ENCODE measurements at places on chromosomes 12 and 14.

GRCh38 chr12:92978607-92979006 is 49.5 kb upstream of the EEA1 start:
- no peak for DNase-seq

- DNase-seq: no peak
Observed at GRCh38 chr12:49525942-49526341, 12.9 kb upstream of the KCNH3 start.

- no peak for DNase-seq
Observed at GRCh38 chr12:119659289-119659897, 8.5 kb upstream of the PRKAB1 start.

- no peak for DNase-seq
Observed at GRCh38 chr12:109166371-109166770, 50.0 kb downstream of the ACACB start.

DNA sequence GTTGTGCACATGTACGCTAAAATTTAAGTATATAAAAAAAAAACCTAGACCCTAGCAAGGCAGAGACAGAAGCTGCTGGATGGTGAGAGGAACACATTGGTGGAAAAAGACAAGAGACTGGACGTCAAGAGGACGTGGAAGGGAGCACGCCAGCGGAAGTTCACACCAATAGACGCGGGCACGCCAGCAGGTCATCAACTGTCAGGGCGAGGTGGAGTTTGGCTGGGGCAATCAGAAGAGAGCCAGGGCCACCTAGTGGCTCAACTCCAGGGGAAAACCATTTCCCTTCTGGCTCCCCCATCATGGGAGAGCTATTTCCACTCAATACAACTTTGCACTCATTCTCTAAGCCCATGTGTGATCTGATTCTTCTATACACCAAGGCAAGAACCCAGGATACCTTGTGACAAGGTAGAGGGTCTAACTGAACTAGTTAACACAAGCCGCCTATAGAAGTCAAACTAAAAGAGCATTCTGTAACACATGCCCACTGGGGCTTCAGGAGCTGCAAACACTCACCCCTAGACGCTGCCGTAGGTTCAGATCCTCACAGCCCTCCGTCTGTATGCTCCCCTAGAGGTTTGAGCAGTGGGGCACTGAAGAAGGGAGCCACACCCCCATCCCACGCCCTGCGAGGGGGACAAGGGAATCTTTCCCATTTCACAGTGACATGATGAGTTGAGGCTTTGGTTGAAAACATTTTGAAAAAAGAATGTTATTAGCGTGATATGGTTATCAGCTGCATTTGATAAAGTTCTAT is 702.7 kb downstream of the TMTC2 start:
- no peak for DNase-seq

DNA sequence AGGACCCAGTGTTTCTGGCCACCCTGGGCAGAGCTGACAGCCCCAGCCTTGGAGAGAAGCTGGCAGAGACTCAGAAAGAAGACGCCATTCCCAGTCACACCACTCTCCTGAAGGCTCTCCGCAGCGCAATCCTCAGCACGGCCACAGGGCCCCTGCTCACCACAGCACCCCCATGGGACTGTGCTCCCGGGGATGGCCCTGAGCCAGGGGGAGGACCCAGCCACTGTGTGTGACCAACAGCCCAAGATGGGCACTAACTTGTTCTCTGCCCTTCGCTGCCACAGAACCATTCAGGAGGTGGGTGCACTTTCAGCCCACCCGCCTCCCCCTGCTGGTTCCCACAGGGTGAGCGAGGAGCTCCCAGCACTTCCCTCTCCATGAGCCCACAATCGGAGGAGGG is 57.1 kb downstream of the CCNK start:
- DNase-seq: no peak

DNA sequence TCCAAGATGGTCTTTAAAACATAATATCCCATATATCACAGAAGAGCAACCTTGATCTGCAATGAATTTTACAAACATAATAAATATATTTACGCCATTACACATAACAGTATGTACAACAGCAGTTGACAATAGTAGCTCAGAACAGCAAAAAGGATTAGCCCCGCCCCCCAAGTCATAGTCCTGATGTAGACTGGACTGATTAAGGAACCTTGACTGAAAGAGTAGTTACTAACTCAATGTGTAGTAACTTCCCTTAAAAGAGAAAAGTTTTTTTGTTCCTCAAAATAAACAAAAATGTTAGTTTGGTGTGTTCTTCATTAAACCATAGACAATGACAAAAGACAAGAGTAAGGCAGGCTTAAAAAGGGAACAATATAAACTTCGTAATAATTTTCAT is 44.5 kb downstream of the GTF2A1 start:
- peak; percentile 40 for DNase-seq

DNA sequence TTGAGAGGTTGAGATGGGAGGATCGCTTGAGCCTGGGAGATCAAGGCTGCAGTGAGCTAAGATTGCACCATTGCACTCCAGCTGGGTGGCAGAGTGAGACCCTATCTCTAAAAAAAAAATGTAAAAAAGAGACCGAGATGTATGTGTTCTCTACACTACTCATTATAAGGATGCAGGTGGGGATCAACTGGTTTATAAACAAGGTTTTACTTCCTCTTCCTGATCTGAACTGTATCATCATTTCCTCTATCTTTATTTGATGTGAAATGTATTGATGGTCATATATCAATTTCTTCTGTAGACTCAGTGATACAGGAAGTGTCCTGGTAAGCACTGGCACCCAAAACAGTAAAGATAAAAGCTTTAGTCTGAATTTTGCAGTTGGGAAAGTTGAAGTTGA is 20.1 kb upstream of the USP44 start:
- DNase-seq: no peak

GRCh38 chr14:88553886-88554456 is 836 bp downstream of the PTPN21 start:
- DNase-seq: no peak

DNA sequence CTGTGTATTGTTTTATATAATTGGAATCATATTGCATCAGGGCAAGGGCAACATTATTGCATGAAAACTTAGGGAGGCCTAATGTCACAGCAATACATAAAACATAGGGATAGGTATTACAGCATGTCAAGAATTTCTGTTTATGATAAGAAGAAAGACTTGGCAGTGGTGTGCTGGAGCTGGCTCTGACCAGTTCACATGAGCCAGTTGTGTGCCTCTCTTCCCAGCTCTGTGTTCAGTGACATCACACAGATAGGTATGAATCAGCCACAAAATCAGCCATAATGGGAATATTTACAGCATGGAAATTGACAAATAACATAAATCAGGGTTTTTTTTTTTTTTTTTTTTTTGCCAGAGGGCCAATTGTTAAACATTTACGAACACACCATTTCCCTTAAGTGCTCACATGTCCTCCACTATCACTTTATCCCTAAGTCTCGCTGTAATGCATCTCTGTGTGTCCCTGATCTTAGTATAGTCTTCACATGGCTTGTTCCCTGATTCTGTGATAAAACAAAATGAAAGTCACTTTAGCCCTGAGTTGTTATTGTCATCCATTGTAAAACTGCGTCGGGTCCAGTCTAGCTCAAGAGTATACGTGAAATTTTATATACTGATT is 31.9 kb upstream of the ACSM4 start:
- DNase-seq: no peak

DNA sequence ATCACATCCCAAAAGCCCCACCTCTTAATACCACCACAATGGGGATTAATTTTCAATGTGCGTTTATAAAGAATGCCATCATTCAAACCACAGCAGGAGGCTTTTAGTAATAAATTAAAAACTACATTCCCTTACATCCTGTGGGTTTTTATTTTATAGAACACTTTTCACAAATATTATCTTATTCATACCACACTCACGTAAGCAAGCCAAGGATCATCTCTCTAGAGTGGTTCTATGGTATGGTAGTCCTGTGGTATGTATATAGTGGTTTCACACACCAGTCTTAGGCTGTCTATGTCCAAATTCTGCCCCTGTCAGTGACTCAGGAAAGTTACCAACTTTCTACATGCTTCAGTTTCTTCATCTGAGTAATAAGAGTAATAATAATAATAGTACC is 100.2 kb downstream of the GALC start:
- no peak for DNase-seq

DNA sequence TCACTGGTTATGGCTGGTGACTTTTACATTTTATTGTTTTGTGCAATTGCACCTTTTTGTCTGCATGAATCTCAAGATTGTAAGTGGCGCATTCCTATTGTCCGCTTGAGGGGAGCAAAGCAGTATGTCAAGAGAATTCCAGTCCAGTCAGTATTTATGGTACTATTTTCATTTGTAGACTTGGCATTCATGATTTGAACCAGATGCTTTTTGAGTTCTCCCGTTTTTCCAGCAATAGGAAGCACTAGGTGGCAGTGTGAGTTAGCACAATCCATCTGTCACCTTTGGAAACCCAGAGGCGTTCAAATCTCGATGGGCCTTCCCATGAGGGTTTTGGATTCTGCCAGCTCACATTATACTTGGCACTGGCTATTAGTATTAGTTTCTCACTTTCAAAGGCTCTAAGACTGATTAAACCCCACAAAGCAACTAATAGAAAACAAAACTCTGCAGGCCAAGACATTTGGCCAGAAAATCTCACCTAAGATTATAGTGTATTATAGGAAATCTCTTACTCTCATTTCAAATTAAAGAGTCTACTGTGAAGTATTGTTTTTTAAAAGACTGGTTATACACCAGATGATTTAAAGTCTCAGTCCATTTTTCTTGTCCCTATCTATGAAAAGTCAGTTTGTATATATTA is 2.2 kb downstream of the DACT1 start:
- no peak for DNase-seq

GRCh38 chr12:97464385-97465321 is 2.0 kb downstream of the RMST start:
- no peak for DNase-seq

GRCh38 chr14:22379727-22380126 is 209.3 kb downstream of the DAD1 start:
- no peak for DNase-seq

DNA sequence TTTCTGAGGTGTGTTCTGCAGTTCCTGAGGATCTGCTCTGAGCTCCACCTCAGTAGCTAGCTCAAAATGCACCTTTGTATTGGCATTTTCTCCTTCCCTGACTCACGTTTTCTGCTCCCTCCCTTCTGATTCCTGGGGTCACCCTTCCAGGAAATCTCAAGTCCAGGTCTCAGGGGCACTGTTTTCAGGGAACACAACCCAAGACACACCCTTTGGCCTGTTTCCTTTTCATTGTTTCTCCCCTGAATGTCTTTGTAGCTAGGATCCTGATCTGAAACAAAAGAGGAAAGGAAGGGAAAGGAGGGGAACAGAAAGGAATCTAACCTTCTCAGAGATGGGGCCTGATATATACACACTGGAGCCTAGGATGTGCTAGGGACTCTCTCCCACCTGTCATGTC is 7.3 kb upstream of the RIPK3 start:
- DNase-seq: no peak

- DNase-seq: no peak
Observed at GRCh38 chr12:92394895-92395294, 249.2 kb upstream of the BTG1 start.

DNA sequence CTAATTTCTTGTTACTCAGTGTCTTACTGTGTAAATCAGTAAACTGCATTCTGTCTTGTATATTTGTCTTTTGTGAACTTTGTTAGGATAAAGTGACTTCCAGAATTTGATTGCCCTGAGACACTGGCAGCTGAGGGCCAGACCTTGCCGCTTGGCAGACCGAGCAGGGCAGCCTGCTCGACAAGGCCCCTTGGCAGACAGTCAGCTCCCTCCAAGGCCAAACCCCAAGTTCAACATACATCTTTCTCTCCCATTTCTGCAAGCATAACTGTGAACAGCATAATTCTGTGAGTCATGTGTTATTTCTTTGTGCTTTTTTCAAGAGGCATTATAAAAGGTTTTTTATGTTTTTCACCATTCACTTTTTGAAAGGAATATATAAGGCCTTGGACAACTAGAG is 39.2 kb upstream of the BMAL2 start:
- no peak for DNase-seq

DNA sequence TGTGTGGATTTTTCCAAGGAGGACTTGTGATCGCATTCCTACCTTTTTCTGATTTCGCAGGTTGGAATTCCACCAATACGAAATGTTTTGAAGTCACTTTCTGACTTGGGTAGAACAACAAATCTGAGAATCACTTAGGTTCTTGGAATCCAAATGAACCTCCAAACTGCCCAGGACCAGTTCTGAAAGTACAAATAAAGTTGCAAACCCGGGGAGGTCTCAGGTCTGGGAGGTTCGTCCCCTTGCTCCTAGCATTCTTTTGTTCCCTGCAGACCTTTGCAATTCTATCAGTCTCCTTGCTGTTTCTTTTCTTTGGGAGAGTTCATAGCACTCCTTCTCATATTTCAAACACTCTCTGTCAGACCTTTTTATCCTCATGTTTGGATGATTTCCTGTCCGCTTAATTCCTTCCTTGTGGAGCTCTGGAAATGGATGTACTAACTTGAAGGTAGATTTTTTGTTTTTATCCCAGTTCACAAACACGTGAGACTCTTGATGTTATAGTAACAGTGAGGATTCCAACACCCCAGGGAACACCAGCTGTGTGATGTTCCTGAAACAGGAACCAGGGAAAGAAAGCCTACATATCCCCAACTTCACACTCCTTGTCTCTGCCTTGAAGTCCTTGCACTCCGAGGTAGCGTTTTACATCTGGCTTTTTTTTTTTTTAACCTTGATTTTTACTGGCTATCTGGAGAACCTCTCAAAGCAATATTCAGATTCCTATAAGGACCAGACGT is 70.6 kb downstream of the TMEM132C start:
- DNase-seq: no peak

- no peak for DNase-seq
Observed at GRCh38 chr14:96085369-96085768, 46.2 kb downstream of the C14orf132 start.

- DNase-seq: no peak
Observed at GRCh38 chr12:15205341-15206010, 15.7 kb downstream of the RERG start.

DNA sequence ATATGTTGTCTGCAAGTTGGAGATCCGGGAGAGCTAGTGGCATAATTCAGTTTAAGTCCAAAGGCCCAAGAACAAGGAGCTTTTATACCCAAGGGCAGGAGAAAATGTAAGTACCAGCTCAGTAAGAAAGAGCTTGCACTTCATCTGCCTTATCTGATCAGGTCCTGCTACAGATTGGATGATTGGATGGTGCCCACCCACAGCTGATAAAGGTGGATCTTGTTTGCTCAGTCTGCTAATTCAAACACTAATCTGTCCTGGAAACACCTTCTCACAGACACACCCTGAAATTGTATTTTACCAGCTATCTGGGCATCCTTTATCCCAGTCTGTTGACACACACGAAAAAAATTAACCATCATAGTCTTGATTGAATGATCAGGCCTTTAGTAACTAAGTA is 230.7 kb upstream of the SLC16A7 start:
- no peak for DNase-seq

- DNase-seq: no peak
Observed at GRCh38 chr12:19434538-19434937, 4.8 kb upstream of the AEBP2 start.

DNA sequence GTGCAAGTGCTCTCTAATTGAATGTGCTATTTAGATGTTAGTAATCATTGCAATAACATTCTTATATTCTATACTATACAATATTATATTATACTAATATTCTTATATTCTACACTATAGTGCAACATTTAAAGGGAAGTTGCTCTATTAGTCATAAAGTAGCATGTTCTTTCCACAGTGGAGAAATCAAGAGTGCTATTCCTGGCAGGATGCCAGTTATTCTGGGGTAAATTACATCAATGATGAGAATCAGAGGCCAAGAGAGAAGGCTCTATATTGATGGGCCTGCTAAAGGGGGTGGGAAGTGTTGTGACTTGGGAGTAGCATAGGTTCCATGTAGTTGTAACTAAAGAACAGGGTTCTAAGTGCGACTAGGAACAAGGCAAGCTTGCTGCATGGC is 121.5 kb downstream of the SLC15A5 start:
- no peak for DNase-seq
